Calu3 (cell line): ENCODE measurements at places on chromosomes 16 and 17.

DNA sequence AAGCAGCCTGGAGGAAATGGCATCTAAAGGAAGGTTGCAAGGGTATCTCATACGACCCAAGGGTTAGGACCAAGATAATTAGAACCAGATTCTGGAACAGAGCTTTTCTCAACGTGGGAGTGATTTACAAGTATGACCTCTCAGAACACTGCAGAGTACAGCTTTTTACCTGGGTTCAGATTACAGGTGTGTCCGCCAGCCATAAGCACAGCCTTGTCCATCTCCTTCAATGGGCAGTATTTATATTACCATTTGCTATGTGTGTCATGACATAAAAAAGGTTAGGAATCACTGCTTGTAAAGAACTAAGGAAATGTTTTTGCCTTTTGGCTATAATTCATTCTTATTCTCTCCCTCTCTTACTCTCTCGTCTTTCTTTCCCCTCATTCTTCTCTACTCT, 36.7 kb downstream of the MYO1D start:
- no peak for DNase-seq

DNA sequence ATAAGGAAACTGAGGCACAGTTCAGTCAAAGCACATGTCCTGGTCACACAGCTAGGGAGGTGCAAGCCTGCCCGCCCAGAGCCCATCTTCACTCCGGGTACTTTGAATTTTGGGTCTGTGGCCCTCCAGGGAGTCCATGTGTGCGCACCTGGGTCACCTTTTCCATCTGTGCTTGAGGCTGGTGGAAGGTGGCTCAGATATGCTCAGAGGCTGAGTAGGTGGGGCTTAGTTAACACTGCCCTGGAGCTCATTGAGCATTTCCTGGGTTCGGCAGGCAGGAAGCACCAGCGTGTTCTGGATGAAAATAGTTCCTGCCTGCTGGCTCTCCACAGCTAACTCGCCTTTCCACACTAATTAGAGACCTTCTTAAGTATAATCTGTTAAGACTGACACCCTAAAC, 19.2 kb downstream of the FAM234A start:
- DNase-seq, result no peak

- no peak for DNase-seq
Measured at GRCh38 chr17:37543637-37544052, 54.0 kb downstream of the DUSP14 start.

- DNase-seq, result no peak
Measured at GRCh38 chr16:89048871-89049422, 44.7 kb upstream of the ACSF3 start.

GRCh38 chr16:56833243-56833970, 31.6 kb upstream of the SLC12A3 start:
- DNase-seq, result no peak

DNA sequence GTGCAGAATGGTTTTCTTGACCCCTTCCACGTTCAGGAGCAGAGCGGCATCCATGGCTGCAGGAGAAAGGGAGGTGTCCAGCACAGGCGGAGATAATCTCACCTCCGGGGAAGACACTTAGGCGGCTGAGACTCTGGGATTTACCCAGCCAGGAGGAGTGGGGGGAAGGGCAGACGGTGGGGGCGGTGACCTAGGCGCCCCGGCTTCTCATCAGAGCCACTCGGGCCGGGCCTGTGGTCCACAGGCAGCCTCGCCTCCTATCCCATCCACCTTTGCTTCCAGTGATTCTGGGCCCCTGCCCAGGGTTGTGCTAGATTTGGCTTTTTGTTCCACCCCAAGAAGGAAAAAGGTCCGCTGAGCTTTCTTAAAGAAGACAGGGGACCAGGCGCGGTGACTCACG, at the start of gene AIPL1:
AIPL1 (minus strand) TSS at position 71 of the 400 bp plus-strand sequence; CDS start at position 54, 17 bp downstream.
- no peak for DNase-seq

DNA sequence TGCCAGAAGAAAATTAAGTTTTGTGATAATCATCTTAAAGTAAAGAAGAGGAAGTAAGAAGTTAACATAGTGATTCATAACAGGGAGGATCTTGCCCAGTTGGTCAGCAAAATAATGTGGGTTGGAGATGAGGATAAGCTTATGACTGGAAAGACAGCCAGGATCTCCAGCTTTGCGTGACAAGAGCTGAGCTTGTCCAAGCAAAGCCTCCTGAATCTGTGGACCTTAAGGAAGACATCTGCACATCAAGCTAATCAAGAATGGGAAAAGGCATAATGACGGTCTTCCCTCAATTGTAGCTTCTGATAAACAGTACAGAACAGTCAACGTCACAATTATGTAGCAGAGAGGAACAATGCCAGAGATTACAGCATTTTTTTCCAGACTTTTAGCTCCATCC, 744.7 kb upstream of the GOT2 start:
- no peak for DNase-seq

DNA sequence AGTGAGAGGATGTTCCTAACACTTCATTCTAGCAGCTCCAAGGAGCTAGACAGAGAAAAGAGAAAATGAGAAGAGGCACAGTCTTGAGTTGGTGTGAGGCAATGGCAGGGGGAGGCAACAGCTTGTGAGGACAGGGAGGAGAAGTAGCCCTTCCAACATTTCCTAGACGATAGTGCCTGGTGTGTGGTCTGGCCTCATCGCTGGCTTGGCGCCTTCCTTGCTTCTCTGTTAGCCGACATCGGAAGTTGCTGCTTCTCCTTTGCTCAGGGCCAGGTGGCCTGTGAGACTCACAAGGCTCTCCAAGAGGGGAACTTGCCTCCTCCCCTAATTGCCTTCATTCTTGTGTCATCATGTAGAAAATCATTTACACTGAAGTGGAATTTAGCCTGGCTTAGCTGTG, 208.7 kb downstream of the MAP2K4 start:
- DNase-seq, result no peak

- DNase-seq, result no peak
Measured at GRCh38 chr17:21512307-21513011, 136.3 kb downstream of the KCNJ12 start.

DNA sequence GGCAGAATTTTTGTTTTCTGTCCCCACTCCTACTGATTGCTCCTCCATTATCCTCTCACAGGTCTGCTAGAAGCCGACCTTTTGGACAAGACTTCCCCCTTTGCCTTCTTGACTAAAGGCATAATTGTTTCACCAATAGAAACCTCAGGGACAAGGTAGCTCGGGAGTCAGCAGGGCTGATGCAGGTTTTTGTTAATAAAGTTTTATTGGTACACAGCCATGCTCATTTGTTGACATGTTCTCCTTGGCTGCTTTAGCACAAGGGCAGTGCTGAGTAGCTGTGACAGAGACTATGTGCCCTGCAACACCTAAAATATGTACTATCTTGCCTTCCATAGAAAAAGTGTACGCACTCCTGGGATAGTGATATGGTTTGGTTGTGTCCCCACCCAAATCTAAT, 271.6 kb downstream of the XYLT1 start:
- no peak for DNase-seq

DNA sequence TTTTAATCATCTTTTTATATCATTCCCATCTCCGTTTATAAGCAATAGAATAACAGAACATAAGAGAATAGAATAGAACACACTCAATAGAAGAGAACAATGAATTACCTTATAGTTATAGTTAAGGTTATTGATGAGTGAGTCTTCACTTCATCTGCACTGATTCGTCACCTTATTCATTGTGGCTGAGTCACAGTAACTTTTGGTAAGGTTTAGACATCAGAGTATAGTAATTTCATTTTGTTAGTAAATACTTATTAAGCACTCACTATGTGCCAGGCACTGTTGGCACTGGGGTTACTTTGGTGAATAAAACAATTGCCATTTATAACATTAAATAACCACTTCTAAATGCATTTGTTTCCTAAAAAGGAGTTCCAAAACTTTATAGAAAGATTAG, 22.5 kb downstream of the PHKB start:
- no peak for DNase-seq

- no peak for DNase-seq
Measured at GRCh38 chr16:15043344-15043743, 12.5 kb downstream of the NTAN1 start.

- no peak for DNase-seq
Measured at GRCh38 chr16:23668873-23669272, 9.8 kb upstream of the PLK1 start.

GRCh38 chr17:81171941-81172340, 5.9 kb upstream of the AATK start:
- no peak for DNase-seq

GRCh38 chr17:69342896-69343644, 16.1 kb upstream of the ABCA5 start:
- no peak for DNase-seq
